ENCODE measurements at places on chromosomes 11 and 22.

DNA sequence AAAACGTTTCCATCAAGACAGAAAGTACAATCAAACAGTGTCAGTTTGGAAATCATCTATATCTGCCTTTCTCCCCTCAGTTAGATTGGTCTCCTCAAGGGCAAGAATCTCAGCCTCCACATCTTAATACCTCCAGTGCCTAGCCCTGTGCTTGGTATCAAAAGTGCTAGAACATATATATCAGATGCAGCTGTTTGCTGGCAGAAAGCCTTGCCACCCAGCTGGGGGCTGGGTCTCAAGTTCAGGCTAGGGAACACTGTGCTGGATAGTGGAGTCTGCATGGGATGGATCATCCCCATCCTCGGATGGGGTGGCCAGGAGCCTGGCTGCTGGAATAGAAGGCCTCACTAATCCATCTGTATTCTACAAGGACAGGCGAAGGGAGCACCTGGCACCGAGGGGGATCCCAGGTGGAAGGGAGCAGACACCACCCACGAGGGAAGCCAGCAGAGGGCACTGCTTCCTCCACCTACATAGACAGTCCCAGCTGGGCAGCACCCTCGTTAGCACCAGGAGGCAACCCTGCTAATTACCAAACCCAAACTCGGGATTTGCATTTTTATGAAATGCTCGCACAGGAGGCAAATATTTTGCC lies 602.2 kb downstream of the BUD13 start:
- no peak for DNase-seq

DNA sequence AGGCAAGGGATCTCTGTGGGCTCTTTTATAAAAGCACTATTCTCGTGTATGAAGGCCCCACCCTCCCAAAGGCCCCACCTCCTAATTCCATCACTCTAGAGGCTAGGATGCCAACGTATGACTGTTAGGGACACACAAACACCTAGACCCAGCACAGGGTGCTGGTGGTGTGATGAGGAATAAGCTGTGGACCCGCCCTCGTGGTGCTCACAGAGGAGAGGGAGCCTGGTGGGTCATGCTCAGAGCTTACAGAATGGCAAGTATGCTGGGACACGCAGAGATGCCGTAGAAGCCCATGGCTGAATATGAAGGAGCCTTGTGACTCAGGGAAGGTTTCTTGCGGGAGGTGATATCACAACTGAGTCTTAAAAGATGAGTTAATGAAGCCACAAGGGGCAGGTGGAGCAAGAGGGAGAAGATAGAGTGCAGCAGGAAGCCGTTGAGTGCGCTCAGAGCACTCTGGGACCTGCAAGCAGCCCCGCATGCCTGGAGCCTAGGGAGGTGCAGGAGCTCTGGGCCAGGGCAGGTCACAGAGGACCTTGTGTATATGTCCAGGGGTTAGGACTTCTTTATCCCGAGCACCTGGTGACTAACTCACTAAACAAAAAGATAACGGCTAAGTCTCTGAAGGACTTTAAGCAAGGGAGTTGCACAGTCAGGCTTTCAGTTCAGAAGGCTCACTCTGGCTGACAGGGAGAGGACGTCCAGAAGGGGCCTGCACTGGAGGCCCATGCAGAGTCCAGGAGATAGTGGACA lies 160.9 kb downstream of the TRIM29 start:
- DNase-seq: no peak

DNA sequence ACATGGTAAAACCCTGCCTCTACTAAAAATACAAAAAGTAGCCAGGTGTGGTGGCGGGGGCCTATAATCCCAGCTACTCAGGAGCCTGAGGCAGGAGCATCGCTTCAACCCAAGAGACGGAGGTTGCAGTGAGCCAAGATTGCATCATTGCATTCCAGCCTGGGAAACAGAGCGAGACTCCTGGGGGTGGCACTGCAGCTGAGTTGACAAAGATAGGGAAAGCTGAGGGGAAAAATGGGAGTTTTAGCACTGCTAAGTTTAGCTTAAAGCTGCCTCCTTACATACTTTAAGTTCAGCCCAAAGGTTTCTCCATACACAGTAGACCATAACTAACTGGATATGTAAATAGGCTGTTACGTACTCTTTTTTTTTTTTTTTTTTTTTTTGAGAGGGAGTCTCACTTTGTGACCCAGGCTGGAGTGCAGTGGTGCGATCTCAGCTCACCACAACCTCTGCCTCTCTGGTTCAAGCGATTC lies 9.0 kb upstream of the USP28 start:
- DNase-seq: no peak

- peak; percentile 4 for DNase-seq
These were observed 40.8 kb downstream of the TBC1D22A start for GRCh38 chr22:46803031-46803880.

GRCh38 chr11:2273771-2274170 lies 3.4 kb upstream of the ASCL2 start:
- no peak for DNase-seq

DNA sequence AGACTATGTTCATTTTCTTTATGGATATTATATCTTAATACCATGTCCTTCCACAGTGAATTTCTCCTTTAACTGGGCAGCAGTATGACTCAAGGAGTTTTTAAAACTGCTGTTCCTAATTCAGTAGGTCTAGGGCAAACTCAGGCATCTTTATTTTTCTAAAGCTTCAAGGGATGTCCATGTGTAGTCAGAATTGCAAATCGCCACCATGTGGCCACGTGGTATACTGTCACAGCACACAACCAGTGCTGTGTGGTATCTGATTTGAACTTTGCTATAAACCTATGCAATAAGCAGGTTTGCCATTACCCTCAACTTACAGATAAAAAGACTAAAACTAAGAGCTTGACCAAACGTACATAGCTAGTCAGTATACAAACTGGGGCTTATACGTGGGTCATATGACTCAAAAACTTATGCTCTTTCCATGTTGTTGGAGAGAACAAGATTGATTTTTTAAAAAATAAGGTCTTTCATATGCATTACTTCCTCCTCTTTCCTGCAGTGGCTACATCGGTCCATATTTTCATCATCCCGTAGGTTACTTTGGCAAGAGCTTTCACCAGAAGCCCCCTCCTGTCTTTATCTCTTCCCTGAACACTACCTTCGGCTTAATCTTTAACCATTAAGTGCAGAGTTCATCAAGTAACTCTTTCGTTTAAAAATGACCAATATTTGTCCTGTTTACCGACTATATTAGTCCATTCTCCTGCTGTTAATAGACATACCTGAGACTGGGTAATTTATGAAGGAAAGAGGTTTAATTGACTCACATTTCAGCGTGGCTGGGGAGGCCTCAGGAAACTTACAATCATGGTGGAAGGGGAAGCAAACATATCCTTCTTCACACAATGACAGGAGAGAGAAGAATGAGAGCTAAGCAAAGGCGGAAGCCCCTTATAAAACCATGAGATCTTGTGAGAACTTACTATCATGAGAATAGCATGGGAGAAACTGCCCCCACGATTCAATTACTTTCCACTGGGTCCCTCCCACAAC lies 8.0 kb upstream of the HTATIP2 start:
- DNase-seq: no peak

DNA sequence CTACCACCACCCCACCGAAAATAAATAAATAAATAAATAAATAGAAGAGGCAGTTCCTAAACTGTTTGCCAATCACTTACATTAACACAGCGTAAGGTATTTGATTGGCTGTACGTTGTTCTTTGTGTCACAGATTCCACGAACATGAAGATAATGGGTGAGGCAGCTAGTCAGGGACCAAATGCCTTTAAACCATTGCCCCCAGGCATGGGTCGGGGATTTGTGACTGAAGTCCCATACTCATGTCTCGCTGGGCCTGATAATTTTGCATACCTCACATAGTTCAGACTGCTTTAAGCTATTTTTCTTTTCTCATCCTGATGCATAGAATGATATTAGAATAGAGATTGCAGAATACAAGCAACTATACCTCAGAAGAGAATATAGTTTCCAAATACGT lies 3.6 kb upstream of the CBL start:
- DNase-seq: no peak

DNA sequence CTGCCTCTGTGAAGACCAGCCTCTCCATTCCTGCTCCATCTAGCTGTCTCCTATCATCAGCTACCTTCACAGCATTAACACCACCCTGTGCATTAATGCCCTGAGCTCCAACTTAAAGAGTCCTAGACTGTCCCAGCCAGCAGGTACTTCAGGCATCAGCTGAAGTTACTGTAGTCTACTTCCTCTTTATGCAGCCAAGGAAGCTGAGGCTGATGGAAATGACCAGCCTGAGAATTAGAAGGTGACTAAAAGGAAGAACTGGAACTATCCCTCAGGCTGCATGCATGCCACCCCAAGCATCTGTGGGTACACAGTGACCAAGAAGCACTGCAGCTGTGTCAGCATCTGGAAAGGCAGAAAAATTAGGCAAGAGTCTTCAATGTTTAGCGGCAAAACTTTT lies 28.2 kb downstream of the MS4A10 start:
- no peak for DNase-seq

- no peak for DNase-seq
These were observed 37.6 kb downstream of the CNTF start for GRCh38 chr11:58659910-58660570.

GRCh38 chr11:100066399-100066798 lies 620.7 kb upstream of the ARHGAP42 start:
- DNase-seq: peak; percentile 46

GRCh38 chr22:26548984-26549383 lies 36.7 kb upstream of the TFIP11 start:
- peak; percentile 56 for DNase-seq

- DNase-seq: no peak
These were observed 422 bp downstream of the GLB1L2 start for GRCh38 chr11:134332189-134332631.

- DNase-seq: no peak
These were observed 10.4 kb upstream of the RCN1 start for GRCh38 chr11:32080361-32080980.

- DNase-seq: no peak
These were observed 72.7 kb downstream of the SC5D start for GRCh38 chr11:121365304-121365703.

GRCh38 chr22:46913351-46913750 lies 150.9 kb downstream of the TBC1D22A start:
- no peak for DNase-seq

GRCh38 chr11:67409261-67409666 lies 5.4 kb downstream of the TBC1D10C start:
- no peak for DNase-seq

- DNase-seq: no peak
These were observed 28.4 kb upstream of the PAMR1 start for GRCh38 chr11:35553831-35554230.

- no peak for DNase-seq
These were observed 219.9 kb upstream of the GRIA4 start for GRCh38 chr11:105389952-105390351.

DNA sequence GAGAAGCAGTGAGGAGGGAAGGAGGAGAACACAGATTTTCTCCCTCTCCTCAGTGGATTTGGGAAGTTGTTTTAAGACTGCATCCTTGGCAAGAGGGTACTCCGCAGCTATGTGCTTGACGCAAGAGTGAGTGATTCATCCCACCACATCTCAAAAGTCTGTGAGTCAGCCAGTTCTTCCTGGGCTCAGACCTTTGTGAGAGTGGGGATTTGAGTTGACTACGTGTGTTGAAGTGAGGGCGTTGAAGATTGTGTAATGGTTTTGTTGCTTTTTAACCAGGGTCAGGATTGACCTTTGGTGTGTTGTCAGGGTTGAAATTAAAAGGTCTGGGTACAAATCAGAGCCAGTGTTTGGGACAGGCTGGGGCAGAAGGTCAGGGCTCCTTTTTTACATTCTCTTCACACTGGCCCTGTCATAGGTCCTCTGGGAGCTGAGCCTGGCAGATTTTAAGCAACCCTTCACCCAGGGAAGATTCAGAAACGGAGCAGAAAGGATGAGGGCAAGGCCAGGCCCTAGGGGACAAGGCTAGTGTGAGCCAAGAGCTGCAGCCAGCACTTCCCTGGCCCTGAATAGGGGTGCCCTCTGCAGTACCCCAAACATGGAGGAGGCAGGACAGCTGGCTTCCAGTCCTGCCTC lies 4.2 kb upstream of the C11orf86 start:
- no peak for DNase-seq

DNA sequence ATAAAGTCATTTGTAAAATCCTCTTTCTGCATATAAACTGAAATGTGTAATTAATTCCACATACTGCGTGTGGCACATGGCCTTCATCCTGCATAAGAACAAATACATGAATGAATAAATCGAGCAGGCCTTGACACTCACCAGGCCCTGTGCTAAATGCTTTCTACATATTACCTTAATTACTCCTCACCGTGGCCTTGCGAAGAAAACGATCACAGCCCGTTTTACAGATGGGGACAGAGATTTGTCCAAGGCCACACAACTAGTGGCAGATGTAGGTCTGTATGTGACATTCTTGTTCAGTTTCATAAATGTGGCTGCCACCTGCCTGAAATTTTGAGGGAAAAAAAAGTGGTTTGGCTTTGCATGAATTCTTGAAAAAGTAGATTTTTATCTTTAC lies 5.8 kb upstream of the CCND1 start:
- DNase-seq: no peak

GRCh38 chr11:16016468-16016829 lies 339.9 kb downstream of the SOX6 start:
- DNase-seq: no peak

GRCh38 chr11:45104006-45104789 lies 42.2 kb upstream of the PRDM11 start:
- DNase-seq: no peak

- DNase-seq: no peak
These were observed 3.8 kb upstream of the MMP27 start for GRCh38 chr11:102709201-102709945.

GRCh38 chr11:120031612-120032600 lies 106.0 kb downstream of the TRIM29 start:
- no peak for DNase-seq

DNA sequence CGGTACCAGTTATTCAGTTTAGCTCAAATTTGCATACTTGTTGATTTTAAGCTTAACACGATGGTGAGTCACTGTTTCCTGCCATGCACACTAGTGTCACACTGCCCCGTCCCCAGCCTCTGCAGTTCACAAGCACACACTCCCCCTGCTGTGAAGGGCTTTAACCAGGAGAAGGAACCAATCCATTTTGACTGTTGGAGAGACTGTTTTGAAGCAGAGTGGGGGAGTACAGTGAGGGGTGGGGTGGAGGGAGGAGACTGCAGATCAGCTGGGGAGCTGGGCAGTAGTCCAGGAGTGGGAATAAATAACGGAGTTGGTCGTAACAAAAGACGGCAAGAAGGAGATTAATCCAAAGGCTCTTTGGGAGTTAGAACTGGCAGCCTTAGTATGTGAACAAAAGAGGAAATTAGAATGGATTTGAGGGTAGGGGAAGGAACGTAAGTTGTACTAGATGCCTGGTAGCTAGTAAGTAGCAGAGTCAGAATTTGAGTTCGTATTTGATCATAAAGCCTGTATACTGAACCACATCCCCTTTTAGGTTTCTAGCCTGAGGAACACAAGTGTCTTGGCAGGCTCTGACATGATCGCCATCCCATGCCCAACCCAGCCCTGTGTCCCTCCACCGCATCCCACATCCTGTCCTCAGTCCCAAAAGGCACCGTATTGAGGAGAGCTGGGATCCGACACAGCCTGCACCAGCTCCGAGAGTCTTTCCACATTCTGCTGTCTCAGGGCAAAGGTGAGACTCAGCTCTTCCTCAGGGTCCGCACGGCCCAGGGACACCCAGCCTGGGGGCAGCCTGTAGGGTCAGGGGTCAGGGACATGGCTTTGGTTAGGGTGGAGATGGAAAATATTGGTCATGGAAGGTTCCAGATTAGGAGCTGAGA lies 862 bp downstream of the TPP1 start:
- no peak for DNase-seq

GRCh38 chr11:85977751-85978160 lies 91.1 kb downstream of the PICALM start:
- peak; percentile 94 for DNase-seq

Measured in NCI-H2171 (cell line).